ENCODE measurements at places on chromosomes 5 and 9. TPM values are rescaled to one million over a fixed set of nuclear protein-coding genes. Genes with fewer than 3 reads are reported as not detected.

GRCh38 chr9:28342815-28343338, 769.6 kb upstream of the C9orf72 start:
- no peak for DNase-seq

- DNase-seq = no peak
Observed at GRCh38 chr9:111151537-111151936, 113.3 kb upstream of the LPAR1 start.

- DNase-seq = no peak
Observed at GRCh38 chr9:122265149-122265915, 650 bp downstream of the MRRF start.

- no peak for DNase-seq
Observed at GRCh38 chr5:14917719-14918118, 46.1 kb upstream of the ANKH start.

DNA sequence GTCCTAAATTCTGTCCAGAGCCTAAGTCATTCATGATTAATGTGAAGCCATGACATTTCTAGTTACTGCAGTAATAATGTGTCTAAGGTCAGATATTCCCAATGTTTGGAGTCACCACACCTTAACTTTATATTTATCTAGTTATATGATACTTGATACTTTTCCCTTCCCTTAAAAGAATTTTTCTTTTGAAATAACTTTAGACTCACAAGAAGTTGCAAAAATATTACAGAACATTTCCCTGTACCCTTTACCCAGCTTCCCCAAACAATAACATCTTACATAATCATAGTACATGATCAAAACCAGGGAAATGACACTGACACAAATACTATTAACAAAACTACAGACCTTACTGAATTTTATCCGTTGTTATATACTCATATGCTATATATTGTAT, 150.0 kb upstream of the GNA14 start:
- DNase-seq = no peak

- no peak for DNase-seq
Observed at GRCh38 chr5:112973904-112974303, 2.7 kb upstream of the DCP2 start.

DNA sequence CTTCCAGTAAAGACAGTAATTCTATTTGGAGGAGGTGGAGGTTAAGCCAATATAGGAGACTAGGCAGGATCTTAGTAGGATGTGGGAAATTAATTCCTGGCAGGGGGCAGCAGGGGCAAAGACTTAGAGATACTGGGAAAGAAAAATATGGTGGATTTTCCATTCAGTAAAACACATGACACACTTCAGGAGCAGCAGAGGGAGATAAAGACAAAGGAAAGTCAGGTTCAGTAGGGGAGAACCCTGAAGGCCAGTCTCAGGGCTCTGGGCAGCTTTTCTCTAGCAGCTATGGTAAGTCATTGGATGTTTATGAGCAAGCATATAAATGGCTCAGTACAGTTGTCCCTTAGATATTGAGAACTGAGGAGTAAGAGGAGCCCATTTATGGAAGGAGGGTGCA, 105.5 kb downstream of the PJA2 start:
- no peak for DNase-seq

GRCh38 chr5:125486634-125487033, 740.2 kb upstream of the ZNF608 start:
- DNase-seq = no peak

DNA sequence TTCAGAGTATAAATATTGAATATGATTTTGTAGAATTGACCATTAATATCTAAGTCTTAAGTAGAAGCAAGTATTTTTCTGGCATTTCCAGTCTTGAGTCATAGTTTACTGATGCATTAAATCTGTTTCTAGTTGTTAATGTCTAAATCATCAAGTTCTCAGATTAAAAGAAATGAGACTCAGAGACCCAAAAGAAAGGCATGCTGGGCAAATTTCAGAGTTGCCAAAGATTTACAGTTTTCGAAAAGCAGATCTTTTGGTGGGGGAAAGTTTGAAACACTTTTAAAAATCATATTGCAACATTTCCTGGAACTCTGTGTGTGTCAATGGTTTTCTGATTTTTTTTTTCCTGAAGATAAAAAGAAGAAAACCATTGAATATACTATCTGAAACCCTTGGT, 60.9 kb downstream of the ANKRD55 start:
- DNase-seq = no peak

GRCh38 chr9:111783857-111784256, 10.9 kb downstream of the SHOC1 start:
- DNase-seq = no peak

GRCh38 chr5:170292179-170293104, 5.1 kb downstream of the LCP2 start:
- no peak for DNase-seq

DNA sequence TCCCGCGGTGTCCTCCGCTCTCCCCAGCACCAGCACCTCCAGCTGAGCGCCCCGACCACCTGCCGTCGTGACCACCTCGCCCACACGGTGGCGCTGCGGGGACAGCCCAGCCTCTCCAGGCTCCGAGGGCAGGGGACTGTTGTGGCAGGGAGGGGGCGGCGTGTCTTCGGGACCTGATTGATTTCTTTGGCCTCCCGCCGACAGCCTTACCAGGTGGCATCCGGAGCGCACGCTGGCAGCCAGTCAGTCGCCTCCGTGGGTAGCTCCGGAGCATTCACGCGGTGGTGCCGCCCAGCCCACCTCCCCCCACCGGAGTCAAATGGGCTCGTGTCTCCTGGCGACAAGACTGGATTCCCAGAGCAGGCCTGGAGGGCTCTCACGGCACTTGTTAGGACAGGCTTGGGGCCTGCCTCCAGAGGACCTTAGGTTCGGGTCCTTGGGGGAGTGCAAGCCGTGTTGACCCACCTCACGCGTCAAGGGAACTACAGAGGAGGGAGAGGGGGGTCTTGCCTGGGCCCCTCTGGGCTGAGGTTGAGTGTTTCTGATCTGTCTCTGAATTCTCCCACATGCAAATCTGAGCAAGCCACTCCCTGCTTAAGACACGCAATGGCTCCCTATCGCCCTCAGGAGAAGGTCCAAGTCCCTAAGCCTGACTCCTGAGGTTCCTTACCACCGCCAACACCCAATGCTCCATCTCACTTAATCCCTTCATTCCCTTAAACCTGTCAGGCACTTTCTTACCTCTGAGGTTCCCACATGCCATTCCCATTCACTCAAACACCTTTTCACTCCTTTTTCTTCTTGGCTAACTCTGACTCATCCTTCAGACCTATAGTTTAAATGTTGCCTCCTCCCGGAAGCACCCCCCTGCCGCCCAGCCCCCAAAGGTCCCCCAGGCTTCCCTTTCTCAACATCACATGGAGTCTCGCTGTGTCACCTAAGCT, 51.2 kb upstream of the GGTA1 start:
- peak; percentile 74 for DNase-seq

GRCh38 chr9:84711936-84712335, 42.4 kb downstream of the NTRK2 start:
- peak; percentile 39 for DNase-seq

DNA sequence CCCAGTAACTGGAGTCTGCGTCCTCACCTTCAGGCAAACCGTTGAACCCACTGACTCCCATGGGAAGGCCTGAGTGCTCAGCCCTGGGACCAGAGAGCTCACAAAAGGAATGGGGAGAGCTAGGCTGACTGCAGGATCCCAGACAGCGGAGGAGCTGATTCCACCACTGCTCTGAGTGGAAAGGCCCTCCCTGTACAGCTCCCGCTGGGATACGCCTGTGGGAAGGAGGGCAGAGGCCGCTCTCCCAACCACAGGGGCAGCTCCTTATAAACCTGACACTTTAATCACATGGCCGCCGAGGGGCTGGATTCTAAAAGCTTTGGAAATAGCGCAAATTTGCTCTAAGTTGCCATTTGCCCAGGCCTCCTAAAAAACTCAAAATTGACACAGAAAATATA, 37.1 kb downstream of the DBH start:
- DNase-seq = no peak

DNA sequence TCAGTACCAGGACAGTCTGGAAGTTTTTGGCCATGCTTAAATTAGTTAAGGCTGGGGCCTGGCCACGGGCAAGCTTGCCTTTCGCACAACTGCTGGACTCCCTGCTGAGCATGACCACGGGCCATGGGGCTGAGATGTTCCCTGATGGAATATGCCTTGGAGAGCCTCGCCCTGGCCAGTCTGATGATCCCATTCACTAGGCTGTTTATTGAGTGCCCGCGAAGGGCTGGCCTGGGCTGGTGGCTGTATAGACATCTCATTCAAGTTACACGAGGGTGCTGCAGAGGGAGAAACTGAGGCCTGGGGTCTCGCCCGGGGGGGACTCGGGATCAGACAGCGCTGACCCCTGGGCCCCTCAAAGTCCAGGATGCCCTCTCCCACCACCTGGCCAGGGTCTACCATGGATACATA, 7.8 kb upstream of the RXRA start:
- DNase-seq = peak; percentile 12

- no peak for DNase-seq
Observed at GRCh38 chr9:20043461-20043860, 254.6 kb upstream of the SLC24A2 start.

- DNase-seq = no peak
Observed at GRCh38 chr5:133697536-133698258, 85.4 kb upstream of the FSTL4 start.

DNA sequence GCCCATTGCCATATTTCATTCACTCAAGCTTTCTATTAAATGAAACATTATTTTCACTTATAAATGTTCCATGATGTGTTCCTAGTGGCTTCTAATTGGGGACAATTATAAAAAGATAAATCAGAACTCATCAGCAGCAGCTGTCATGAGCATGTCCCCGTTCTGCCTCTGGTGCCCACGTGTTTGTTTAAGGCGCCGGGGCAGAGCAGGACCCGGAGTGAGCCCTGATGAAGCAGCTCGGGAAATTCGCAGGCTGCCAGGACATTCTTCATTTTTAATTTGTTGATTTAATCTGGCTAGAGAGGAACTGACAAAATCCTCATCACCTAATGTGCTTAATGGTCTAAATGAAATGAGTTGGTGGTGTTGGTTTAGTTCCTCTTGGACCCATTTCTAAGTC, 475.0 kb downstream of the CTNND2 start:
- DNase-seq = no peak

Gene DNAH5
- 0.43 TPM for total RNA-seq

Gene ZNF483
- total RNA-seq = 0.73 TPM

Gene SPATA31A3
- not detected for total RNA-seq

Gene GNA14
- 12.3 TPM for total RNA-seq

Gene SPDL1
- total RNA-seq = 7.1 TPM

Gene PIK3R1
- total RNA-seq = 67.6 TPM

Gene IFNA7
- not detected for total RNA-seq

Gene TYRP1
- 0.40 TPM for total RNA-seq

Gene OR1J2
- total RNA-seq = not detected

Data from left colon (tissue), 2 donors.